Stimulated activated CD8-positive, alpha-beta memory T cell treated with anti-CD3 and anti-CD28 coated beads, Interleukin-4, amount 100 ng/mL, for 4 hours (primary cell): ENCODE measurements at places on chromosomes 11 and 22.

DNA sequence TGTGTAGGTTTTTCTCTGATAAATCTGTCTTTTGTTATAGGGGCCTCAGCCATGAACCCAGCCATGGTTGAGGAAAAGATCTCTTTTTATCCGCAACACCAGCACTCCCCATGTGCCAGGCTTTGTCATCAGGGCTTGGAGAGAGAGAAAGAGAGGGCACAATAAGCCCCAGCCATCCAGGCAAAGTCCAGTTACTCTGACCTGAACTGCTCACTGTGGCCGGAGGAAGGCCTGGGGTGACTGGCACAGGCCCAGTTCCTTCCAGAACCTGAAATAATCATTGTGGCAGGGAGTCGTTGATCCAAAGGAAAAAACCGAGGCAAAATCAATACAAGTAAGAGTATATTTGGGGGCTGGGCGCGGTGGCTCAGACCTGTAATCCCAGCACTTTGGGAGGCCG is 3.9 kb upstream of the ARHGAP8 start:
- no peak for DNase-seq

GRCh38 chr11:85947431-85948272 is 92.5 kb downstream of the CCDC83 start:
- no peak for DNase-seq

- no peak for DNase-seq
Measured at GRCh38 chr11:116808262-116809175, 14.6 kb downstream of the APOA4 start.

DNA sequence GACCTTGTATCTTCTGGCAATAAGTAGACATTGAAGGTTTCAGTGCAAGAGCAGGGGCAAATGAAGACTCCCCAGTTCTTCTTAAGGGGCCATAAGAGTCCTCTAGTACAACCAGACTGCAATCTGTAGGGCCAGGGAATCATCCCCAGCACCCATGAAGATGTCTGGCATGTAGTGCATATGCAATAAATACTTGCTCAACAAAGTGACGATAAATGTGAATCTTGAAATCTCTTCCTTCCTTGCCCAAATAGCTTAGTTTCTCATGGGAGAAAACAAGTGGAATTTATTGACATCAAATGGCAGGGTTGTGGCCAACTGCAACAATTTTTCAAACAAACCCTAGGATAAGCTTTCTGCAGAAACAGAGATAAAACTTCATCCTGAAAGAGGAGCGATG is 107.6 kb downstream of the ABTB2 start:
- no peak for DNase-seq

GRCh38 chr11:43913829-43914380 is 28.5 kb upstream of the C11orf96 start:
- DNase-seq: no peak

- no peak for DNase-seq
Measured at GRCh38 chr11:118581057-118581456, 8.8 kb downstream of the ARCN1 start.

- DNase-seq: no peak
Measured at GRCh38 chr11:1301220-1302000, 8.0 kb downstream of the TOLLIP start.

GRCh38 chr11:63870351-63871140 is 31.6 kb downstream of the MARK2 start:
- DNase-seq: no peak

GRCh38 chr11:20477418-20478090 is 90.0 kb downstream of the PRMT3 start:
- no peak for DNase-seq

DNA sequence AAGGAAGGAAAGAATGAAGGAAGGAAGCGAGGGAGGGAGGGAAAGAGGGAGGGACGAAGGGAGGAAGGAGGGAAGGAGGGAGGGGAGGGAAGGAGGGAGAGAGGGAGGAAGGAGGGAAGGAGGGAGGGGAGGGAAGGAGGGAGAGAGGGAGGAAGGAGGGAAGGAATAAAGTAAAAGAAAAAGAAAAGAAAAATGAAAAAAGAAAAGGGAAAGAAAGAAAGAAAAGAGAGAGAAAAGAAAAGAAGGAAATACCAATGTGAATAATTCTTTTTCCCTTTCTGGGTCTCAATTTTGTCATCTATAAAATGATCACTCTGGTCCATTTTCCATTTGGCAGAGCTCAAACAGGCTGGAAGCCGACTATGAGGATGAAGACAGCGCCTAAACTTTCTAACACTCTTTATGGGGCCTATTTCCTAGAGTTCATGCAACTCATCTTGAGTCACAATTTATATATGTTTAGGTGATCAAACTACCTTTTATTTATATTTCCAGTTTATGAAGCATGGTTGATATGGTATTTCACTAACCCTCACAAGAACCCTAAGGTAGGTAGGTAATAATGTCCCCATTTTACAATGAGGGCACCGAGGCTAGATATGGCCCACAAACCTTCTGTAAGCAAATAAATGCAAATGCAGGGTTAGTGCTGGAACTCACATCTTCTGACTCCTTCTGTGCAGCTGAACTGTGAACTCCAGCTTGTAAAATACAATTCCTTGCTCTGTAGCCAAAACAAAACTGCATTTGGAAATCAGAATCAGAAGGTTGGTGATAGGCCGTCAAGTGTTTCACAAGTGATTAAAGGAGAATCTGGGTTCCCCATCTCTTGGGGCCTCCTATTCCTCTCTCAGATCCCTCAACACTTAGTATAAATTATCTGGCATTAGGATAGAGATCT is 434.3 kb downstream of the ETS1 start:
- no peak for DNase-seq

GRCh38 chr22:29914991-29915533 is 32.1 kb downstream of the MTMR3 start:
- no peak for DNase-seq

- no peak for DNase-seq
Measured at GRCh38 chr11:75424396-75424795, 8.6 kb downstream of the KLHL35 start.

DNA sequence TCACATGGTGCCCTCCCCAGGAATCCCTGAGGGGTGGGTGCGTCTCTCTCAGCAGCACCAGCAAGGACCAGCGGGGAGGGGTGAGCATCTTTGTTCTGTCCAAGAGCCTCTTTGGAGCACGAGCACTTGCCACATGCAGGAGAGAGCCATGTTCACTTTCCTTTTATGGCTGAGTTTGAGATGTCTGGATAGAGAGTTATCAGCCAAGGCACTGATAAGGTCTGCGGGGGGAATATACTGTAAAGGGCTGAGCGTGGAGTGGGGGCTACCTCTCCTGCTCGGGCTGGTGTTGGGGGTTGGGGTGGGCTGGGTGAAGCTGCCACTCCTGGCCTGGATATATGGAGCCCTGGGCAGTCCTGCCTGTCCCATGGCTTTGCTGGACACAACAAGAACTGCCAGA is 34.9 kb upstream of the CCDC188 start:
- DNase-seq: no peak

GRCh38 chr11:64564419-64564818 is 26.6 kb upstream of the SLC22A12 start:
- no peak for DNase-seq

DNA sequence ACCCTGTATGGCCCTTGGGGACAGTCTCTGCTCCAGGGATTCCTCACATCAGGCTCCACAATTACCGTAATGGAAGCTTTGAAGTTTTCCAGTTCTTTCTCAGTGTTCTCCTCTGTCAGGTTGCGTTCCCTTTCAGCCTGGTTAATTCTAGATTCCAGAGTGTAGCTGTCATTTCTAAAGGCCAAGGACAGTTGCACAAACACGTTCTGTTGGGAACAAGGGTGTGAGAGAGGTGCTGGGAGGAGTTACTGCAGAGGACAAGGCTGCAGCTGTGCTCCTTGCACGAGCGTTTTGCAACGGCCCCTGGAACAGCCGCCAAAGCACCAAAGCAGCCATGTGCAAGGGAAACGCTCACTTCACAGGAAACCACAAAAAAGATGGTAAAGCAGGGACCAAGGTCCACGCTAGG is 35.9 kb upstream of the LYVE1 start:
- DNase-seq: no peak

GRCh38 chr11:57363131-57364080 is 17.5 kb downstream of the PRG3 start:
- no peak for DNase-seq

DNA sequence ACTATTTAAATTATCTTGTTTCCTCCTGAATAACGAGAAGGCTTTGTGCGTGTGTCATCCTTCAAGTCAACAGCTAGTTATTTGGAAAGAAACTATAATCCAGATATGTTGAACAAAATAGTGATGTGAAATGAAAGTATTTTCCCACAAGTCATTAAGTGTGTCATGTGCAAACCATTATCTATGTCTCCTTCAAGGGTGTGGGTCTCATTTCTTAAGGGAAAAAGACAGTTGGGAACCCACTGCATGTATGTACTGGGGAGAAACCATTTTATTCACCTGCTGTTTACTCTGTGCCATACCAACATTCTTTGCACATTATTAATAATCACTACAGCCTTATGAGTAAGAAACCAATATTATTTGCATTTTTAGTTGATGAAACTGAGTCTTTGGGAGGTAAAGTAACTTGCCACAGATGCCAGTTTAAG is 145.3 kb upstream of the CTSC start:
- DNase-seq: no peak

- no peak for DNase-seq
Measured at GRCh38 chr11:15169815-15170551, 55.3 kb downstream of the INSC start.

DNA sequence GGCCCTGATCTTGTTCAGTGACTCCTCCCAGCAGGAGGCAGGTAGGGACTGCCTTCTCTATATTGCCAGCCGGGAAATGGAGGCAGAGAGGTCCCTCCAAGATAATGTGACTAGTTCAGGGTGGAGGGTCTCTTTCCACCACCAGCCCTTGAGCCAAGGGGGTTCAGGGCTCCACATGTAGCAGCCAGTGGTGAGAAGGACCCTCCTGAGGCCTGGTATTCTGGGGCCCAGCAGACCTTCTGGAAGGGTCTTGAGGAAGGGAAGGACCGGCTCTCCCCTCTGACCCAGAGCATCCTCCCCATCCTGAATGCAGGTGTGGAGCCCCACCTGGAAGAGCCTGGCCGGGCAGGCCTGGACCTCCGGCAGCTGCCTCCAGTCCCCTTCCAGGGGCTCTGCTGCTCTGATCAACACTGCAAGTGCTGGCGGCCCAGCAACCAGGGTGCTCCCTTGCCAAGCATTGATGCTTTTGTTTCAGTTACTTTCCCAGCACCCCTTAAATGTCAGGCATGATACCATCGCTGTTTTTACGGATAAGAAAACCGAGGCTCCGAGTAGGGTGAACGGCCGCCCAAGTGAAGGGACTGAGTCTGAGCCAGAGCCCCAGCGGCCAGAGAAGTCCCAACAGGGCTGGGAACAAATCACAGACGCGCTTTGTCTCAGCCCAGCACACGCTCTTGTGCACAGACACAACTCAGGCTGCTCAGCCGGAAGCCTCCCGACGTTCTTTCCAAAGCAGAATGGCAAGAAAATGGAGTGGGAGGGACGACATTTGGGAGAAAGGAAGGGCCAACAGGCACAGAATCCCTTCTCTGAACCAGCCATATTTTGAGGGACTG is 38.8 kb downstream of the DKK3 start:
- no peak for DNase-seq

- no peak for DNase-seq
Measured at GRCh38 chr11:125390946-125391345, 105.1 kb downstream of the FEZ1 start.

DNA sequence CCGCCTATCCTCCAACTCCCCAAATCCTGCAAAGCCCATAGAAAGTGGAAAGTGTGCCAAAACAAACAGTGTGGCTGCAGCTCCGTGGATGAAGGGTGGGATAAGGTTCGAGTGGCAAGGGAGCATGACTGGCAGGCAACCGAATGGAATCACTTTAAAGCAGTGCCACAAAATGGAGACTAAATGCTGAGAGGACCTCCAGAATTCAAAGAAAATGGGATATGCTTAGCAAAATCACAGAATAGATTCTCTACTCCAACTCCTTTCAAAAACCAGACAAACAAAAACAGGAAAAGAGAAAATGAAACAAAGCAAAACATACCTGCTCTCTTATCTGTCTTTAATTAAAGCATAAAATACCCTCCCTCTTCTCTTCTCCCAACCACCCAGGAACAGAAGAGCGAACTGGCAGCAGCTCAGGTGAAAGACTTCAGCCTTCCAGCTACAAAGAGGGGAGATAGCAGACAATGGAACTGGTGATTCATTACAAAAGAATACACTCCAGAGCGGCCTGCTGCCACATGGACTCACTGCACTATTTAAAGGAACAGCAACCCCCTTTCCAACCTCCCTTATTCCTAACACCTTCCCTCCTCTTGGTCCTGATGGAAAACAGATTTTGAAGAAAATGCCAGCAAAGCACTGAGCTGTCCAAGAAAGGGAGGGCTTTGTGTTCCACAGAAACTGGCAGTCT is 118.5 kb downstream of the APOL5 start:
- DNase-seq: no peak

DNA sequence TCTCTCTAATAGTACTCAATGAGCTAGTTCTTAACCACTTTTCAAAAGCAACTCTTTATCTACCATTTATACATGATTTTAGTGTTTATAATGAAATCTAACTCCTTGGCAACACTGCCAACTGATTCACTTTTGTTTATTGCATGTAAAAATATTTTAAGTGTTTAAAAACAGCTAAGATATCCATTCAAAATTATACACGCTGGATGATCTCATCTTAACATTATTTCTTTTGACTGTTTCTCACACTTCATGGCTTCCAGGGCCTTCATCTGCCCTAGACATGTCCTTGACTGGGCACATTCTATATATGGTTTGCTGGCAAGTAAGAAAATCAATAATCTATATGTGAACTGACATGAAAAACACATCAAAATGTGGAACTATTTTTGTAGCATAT is 414.6 kb upstream of the LUZP2 start:
- DNase-seq: no peak

- no peak for DNase-seq
Measured at GRCh38 chr11:125123947-125124617, 12.7 kb upstream of the TMEM218 start.

GRCh38 chr11:47408598-47409439 is 429 bp downstream of the SLC39A13 start:
- DNase-seq: no peak

DNA sequence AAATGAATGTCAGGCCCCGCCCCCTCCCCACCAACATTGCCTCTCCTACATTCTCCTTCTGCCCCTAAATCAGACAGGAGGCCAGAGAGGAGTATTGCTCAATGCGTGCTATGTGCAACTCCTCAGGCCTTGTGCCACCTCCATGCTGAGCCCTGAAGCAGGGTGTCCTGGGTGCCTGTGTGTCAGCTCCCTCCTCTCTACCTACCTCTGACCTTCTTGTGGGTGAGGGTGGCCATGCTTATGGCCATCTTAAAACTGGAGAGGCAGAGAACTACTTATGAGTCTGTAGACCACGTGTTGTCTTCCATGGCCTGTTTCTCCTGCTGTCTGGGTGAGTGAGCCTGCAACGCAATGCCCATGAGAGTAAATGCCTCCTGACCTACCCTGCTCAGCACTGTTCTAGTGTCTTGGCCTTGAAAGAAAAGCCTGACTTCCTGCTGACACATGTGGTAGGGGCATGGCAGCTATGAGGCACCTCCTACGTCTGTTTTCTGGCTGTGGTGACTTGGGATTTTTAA is 10.5 kb downstream of the MCAM start:
- no peak for DNase-seq

DNA sequence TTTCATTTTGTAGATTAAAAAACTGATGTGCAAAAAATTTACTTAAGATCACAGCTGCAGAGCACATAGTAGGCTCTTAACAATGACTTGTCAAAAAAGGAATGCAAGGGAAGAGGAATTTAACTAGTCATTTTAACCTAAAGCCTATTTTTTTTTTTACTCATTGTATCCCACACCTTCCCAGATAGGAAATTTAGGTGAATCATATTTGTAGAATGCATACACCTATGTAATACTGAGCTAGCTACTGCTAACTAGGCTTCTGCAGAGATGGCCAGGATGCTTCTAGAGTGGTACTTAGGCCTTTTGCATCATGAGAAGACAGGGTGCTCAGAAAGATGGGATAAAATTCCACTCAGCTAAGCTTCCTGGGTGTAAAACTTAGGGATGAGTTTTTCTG is 387.3 kb downstream of the AASDHPPT start:
- no peak for DNase-seq
